Transverse colon (tissue), 4 donors: ENCODE measurements at places on chromosomes 3 and 15. TPM values are rescaled to one million over a fixed set of nuclear protein-coding genes. Genes with fewer than 3 reads are reported as not detected.
A peak's percentile ranks its signal among the peaks of the same experiment; 100 is the strongest.

- DNase-seq, result no peak
- H3K27ac ChIP-seq, result no peak overlapping the region
- no peak overlapping the region for H3K4me3 ChIP-seq
- H3K36me3 ChIP-seq, result no peaks in the 10 kb centered on the region
- H3K27me3 ChIP-seq, result no peaks in the 10 kb centered on the region
Measured at GRCh38 chr15:48703544-48703943, 58.0 kb upstream of the FBN1 start.

- no peak overlapping the region for H3K27ac ChIP-seq
- no peak overlapping the region for H3K4me3 ChIP-seq
- DNase-seq, result no peak
- no peaks in the 10 kb centered on the region for H3K36me3 ChIP-seq
Measured at GRCh38 chr3:67000009-67000408, 1.9 kb downstream of the KBTBD8 start.

DNA sequence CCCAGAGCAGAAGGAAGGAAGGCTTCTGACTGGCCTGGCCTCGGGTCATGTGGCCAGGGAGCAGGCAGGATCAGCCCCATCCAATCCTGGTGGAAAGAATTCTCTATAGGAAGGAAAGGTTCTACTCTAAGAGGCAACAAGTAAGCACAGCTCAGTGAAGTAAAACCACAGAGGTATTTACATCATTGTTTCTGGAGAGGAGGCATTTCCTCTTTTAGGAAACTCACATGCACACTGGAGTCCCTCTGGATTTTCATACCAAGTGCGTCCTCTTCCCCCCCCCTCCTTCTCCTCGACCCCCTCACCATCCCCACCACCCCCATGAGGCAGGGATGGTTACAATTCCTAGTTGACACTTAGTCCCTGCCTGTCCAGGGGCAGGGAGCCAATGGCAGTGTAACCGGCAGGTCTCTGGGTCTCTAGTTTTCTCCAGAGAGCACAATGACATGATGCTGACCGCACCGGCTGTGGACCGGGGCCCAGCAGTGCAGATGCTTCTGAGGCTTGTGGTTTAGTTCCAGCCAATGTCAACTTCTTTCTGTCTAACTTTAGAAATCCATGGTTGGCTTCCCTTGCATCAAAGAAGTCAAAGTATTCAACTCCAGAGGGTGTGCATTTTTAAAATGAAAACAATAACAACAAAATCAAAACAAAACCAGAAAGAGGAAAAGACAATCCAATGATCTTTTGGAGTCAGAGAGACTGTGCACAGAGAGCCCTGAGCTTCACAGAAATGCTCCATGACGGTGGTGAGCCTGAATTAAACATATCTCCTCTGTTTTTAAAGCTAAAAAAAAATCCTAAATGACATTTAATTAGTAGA, 230.3 kb upstream of the TLE3 start:
- no peaks in the 10 kb centered on the region for H3K36me3 ChIP-seq
- H3K4me1 ChIP-seq, result peaks cover 17% of the 10 kb centered on the region
- H3K27me3 ChIP-seq, result no peaks in the 10 kb centered on the region
- no peak overlapping the region for H3K4me3 ChIP-seq
- H3K27ac ChIP-seq, result peak overlapping the region; percentile 6

Gene TMCO5A
- total RNA-seq, result not detected

GRCh38 chr3:108342837-108343486, 46.6 kb downstream of the HHLA2 start:
- H3K27me3 ChIP-seq, result no peaks in the 10 kb centered on the region
- no peaks in the 10 kb centered on the region for H3K4me1 ChIP-seq
- DNase-seq, result no peak
- H3K4me3 ChIP-seq, result no peak overlapping the region

DNA sequence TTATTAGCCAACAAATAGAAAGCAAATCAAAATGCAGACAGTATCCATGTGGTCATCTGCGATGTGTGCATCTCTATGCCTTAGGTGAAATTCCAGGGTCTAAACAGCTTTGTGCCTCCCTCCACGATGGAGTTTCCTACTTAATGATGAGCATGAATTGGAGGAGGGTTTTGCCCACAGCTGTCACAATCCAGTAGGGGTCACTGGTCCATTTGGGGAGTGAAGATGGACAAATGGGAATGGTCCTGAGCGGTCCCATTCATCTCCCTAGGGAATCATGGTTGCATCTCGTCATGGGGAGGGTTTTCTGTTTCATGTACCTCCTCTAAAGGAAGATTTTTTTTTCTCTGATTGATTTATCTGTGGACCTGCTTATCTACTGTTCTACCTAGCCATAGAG, 358.0 kb downstream of the PTPRG start:
- H3K4me1 ChIP-seq, result no peaks in the 10 kb centered on the region
- no peak for DNase-seq
- H3K27ac ChIP-seq, result no peak overlapping the region
- H3K27me3 ChIP-seq, result no peaks in the 10 kb centered on the region
- no peaks in the 10 kb centered on the region for H3K36me3 ChIP-seq

Gene MGLL
- total RNA-seq, result 283 TPM

Gene MED12L
- under 0.01 TPM for total RNA-seq

GRCh38 chr3:112519424-112520001, 20.2 kb upstream of the BTLA start:
- no peaks in the 10 kb centered on the region for H3K36me3 ChIP-seq
- no peak overlapping the region for H3K27ac ChIP-seq
- no peaks in the 10 kb centered on the region for H3K27me3 ChIP-seq
- no peaks in the 10 kb centered on the region for H3K4me1 ChIP-seq

- H3K27me3 ChIP-seq, result no peaks in the 10 kb centered on the region
- no peak for DNase-seq
- H3K27ac ChIP-seq, result no peak overlapping the region
- H3K4me1 ChIP-seq, result peaks cover 4% of the 10 kb centered on the region
Measured at GRCh38 chr15:63200464-63201249, 11.3 kb downstream of the RAB8B start.

Gene PLA2G4B
- total RNA-seq, result not detected

- H3K27ac ChIP-seq, result peak overlapping the region; percentile 97
- H3K4me3 ChIP-seq, result peak overlapping the region; percentile 67
- peaks cover 22% of the 10 kb centered on the region for H3K4me1 ChIP-seq
- H3K27me3 ChIP-seq, result no peaks in the 10 kb centered on the region
Measured at GRCh38 chr15:56886363-56886931, 32.0 kb upstream of the TCF12 start.

Gene ATP13A4
- total RNA-seq, result 5.6 TPM

Gene SEMA3F
- total RNA-seq, result 30.6 TPM

DNA sequence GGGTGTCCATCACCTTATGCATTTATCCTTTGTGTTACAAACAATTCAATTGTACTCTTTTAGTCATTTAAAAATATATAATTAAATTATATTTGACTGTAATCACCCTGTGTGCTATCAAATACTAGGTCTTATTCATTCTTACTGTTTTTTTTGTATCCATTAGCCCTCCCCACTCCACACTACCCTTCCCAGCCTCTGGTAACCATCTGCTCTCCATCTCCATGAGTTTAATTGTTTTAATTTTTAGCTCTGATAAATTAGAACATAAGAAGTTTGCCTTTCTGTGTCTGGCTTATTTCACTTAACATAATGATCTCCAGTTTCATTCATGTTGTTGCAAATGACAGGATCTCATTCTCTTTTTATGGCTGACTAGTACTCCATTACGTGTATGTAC, 16.8 kb downstream of the C3orf20 start:
- H3K4me1 ChIP-seq, result no peaks in the 10 kb centered on the region
- H3K27me3 ChIP-seq, result no peaks in the 10 kb centered on the region
- no peaks in the 10 kb centered on the region for H3K36me3 ChIP-seq
- no peak overlapping the region for H3K4me3 ChIP-seq

Gene TIGIT
- 5.4 TPM for total RNA-seq

GRCh38 chr3:58536501-58537411, at the start of gene ACOX2:
Gene ACOX2, minus strand, starts transcription at chr3:58537190. Its CDS starts 2,084 bp downstream, at chr3:58535106.
- no peak within 1 kb of the TSS for H3K4me3 ChIP-seq
- H3K27me3 ChIP-seq, result no peaks in the 10 kb centered on the region
- peaks cover 38% of the 10 kb centered on the region for H3K4me1 ChIP-seq

DNA sequence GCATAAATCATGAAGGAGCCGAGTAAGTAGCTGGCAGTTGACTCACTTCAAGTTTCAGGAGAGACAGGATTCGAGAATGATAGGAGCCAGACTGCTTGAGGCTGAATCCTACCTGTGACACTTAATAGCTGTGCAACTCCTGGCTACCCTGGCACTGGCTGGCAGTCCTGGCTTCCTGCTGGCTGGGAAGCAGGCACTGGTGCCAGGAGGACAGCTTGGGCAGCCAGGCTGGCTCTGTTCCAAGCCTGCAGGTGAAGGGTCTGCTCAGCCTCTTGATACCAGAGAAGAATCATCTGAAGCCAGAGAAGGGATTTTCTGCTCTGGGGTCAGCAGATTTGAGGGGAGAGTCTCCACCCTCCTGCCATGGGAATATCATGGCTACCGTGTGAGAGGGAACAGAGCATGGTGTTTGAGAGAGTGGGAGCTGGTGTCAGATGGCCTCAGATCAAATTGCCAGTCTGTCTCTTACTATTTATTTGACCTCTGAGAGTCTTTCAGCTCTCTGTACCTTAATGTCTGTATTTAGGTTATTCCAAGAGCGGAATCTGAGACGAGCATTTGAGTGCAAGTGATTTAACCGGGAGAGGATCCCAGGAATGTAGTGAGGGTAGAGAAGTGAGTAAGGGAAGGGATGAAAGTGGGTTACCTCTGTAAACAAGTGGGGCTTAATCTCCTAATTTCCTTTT, 4.4 kb upstream of the XIRP1 start:
- no peak overlapping the region for H3K27ac ChIP-seq
- H3K4me1 ChIP-seq, result no peaks in the 10 kb centered on the region
- no peaks in the 10 kb centered on the region for H3K36me3 ChIP-seq
- DNase-seq, result no peak
- H3K4me3 ChIP-seq, result no peak overlapping the region
- H3K27me3 ChIP-seq, result no peaks in the 10 kb centered on the region

GRCh38 chr3:36447061-36447460, 66.8 kb downstream of the STAC start:
- DNase-seq, result no peak
- H3K27me3 ChIP-seq, result no peaks in the 10 kb centered on the region
- no peaks in the 10 kb centered on the region for H3K4me1 ChIP-seq
- H3K36me3 ChIP-seq, result no peaks in the 10 kb centered on the region
- no peak overlapping the region for H3K4me3 ChIP-seq

Gene TP63
- total RNA-seq, result not detected

DNA sequence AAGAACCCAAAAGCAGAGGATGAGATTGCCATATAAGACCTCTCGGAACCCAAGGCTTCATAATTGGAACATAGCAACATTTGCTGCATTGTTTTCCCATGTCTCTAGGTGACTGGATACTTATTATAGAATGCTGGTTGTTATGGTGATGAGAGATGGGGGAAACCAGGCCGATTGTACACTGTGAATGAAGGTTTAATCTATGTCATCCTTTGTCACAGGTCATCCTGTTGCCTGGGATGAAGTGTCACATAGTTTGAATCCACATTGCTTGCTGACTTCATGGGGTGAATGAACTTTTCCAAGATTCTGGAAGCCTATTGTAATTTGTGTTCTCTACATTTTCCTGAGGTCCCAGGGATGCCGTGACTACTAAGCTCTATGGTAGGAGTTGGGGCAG, 41.8 kb downstream of the CLEC3B start:
- H3K27ac ChIP-seq, result peak overlapping the region; percentile 57
- DNase-seq, result no peak
- H3K36me3 ChIP-seq, result no peaks in the 10 kb centered on the region
- no peak overlapping the region for H3K4me3 ChIP-seq

GRCh38 chr15:85756411-85757072, 38.2 kb downstream of the KLHL25 start:
- H3K4me3 ChIP-seq, result no peak overlapping the region
- H3K4me1 ChIP-seq, result peaks cover 2% of the 10 kb centered on the region
- no peak for DNase-seq
- H3K27me3 ChIP-seq, result no peaks in the 10 kb centered on the region
- H3K36me3 ChIP-seq, result no peaks in the 10 kb centered on the region

Gene LRRC2
- 2.0 TPM for total RNA-seq

DNA sequence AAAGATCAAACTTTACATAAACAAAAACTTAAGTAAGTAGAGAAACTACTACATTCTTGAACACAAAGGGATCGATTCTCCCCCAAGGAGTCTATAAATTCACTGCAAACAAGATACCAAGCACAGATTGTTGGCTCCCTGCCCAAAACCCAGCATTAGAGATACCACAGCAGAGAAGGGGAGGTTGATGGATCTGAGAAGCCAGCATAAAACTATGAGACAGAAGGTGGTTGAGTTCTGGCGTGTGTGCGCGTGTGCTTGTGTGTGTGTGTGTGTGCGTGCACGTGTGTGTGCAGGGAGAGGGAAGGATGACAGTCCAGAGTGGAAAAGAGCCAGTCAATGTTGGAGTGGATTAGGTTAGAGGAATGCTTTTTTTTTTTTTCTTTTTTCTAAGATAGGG, 143.2 kb upstream of the PRR20G start:
- H3K4me1 ChIP-seq, result no peaks in the 10 kb centered on the region
- no peak overlapping the region for H3K4me3 ChIP-seq
- H3K27ac ChIP-seq, result no peak overlapping the region
- H3K36me3 ChIP-seq, result no peaks in the 10 kb centered on the region

Gene PKM
- total RNA-seq, result 259 TPM

DNA sequence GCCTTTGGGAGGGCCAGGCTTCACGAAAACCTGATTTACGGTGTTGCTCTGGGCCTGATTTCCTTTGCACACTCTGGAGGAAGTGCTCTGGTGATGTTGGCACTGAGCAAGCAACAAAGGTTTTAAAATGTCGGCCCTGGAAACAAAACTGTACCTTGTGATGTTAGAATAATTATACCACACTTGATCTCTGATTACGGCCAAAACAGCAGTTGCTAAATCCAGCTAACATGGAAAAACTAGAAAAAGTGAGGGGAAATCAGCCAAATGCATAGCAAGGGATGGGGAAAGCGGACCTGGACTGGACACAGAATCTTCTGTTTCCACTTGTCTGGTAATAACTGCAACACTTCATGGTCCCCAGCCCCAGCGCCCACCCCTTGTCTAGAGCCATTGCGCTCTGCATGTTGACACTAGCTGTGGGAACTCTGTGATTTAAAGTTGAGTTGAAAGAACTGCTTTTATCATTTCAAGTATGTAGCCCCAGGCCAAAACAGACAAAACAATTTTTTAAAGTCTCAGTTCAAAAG, 120.1 kb downstream of the VGLL4 start:
- no peak overlapping the region for H3K4me3 ChIP-seq
- DNase-seq, result no peak
- no peaks in the 10 kb centered on the region for H3K36me3 ChIP-seq
- no peaks in the 10 kb centered on the region for H3K4me1 ChIP-seq
- peak overlapping the region; percentile 49 for H3K27ac ChIP-seq

DNA sequence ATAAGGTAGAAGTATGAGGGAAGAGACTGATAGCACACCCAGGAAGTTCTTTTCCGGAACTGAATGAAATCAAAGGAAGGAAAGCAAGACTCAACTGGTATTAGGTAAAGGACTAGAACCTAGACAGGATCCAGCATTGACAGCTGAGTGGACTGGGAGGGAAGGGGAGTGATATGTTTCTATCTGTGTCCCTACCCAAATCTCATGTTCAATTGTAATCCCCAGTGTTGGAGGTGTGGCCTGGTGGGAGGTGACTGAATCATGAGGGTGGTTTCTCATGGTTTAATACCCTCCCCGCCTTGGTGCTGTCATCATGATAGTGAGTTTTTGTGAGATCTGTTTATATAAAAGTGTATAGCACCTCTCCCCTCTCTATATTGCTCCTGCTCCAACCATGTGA, 415.9 kb upstream of the KCNMB2 start:
- no peak for DNase-seq
- no peaks in the 10 kb centered on the region for H3K27me3 ChIP-seq

Gene PEAK1
- 82.2 TPM for total RNA-seq
